ENCODE measurements at places on chromosomes 6 and 20.

GRCh38 chr20:59124296-59125029 lies 39.2 kb upstream of the ZNF831 start:
- DNase-seq = no peak

DNA sequence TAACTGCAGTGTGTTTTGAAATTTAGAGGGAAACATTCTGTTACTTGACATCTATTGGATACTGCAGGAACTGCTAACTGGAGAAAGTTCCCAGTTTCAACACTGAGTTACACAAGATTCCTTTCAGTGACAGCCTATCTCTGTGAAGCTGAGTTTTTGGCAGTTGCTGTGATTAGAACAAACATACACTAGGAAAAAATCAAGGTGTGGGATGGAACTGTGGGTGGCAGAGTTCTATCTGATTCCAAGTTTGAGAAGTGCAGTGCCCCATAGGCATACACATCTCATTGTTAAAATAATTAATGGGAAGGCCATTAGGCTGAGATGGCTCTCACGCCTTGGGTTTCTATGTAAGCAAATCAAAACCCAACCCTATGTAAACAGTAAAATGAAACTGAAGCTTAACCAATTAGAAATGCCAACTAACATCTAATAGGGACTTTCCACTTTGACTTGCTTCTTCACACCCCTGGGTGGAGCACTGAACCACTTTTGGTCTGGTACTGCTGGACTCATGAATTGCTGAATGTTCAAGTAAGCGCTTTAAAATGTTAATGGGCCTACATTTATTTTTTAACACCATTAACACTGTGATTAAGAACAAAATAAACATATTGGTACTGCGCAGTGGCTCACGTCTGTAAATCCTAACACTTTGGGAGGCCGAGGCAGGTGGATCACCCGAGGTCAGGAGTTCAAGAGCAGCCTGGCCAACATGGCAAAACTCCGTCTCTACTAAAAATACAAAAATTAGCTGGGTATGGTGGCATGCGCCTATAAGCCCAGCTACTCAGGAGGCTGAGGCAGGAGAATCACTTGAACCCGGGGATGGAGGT lies 55.2 kb upstream of the TBC1D7 start:
- DNase-seq = no peak

- no peak for DNase-seq
Observed at GRCh38 chr6:42929821-42930360, 611 bp downstream of the CNPY3 start.

DNA sequence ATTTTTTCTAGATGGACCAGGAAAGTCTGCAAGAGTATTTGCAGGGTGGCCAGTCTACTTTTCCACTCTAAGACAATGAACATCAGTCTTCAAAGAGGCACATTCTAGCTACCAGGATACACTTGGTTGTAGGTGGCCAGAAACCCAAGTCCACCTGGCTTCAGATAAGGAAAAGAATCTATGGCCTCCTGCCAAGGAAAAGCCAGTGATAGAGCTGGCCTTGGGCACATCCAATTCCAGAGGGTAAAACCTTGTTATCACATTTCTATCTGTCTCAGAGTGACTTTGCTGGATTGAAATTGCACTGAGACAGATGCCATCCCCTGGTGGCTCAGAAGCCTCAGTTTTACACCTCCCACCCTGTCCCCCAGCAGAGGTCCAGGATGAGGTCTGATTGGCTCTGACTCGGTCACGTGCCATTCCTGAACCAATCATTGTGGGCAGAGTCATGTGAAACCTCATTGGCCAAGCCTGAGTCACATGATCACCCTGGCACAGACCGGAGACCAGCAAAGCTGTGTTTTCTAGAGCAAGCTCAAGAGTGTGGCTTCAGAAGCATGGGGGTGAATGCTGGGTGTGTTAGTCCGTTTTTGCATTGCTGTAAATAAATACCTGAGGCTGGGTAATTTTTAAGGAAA lies 497.4 kb upstream of the SULF2 start:
- DNase-seq = no peak

GRCh38 chr20:41900201-41900691 lies 282.1 kb upstream of the CHD6 start:
- DNase-seq = peak; percentile 28

- DNase-seq = no peak
Observed at GRCh38 chr20:5214826-5215225, 88.0 kb downstream of the CDS2 start.

GRCh38 chr20:420166-420620 lies 12.1 kb downstream of the RBCK1 start:
- DNase-seq = no peak

DNA sequence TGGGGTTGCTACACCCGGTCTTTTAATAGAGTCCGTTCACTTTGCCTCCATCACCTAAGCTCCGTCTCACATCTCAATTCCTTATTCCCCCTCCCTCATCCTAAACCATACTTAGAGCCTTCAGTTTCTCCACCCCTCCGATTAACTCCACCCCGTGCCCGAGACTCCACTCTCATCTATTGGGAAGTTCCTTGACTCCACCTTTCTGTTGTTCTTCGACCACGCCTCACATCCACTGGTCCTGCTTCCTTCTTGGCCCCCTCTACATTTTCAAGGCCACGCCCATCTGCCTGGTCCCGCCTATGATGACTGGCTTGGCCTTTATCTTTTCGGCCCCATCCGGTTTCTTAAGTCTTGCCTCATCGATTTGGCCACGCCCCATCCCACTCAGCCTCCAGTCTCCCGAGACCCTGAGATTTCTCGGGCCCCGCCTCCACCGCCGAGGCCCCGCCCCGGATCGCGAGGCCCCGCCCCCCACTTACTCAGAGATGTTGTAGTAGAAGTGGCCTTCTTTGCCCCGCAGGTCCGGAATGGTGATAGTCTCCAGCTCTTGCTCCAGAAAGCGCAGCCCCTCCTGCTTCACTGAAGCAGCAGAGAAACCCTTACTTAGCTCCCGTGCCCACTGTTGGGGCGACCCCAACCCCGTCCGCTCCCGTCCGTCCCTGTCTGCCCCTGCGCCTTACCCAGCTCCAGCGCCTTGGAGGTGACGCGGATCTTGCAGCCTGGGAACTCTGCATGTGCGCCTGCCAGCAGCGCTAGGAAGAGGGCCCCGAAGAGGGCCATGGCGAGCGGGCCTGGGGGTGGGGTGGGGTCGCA lies 1.1 kb downstream of the PLTP start:
- peak; percentile 96 for DNase-seq

DNA sequence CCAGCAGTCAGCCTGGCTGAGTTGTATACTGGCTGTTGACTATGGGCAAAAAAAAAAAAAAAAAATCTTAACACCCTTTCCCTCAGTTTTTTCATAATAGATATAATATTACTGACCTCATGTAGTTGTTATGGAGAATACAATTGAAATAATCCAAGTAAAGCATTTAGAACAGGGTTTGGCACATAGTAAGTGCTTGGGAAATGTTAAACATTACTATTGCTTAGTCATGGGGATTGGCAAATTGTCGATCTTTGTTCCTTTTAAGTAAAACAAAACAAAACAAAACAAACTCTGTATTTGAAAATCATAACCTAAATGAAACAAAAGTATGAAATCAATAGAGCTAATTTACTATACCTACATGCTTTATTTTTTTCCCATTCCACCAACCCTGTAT lies 458.4 kb downstream of the GRIK2 start:
- no peak for DNase-seq

GRCh38 chr20:39398656-39399055 lies 436.5 kb downstream of the DHX35 start:
- DNase-seq = no peak

DNA sequence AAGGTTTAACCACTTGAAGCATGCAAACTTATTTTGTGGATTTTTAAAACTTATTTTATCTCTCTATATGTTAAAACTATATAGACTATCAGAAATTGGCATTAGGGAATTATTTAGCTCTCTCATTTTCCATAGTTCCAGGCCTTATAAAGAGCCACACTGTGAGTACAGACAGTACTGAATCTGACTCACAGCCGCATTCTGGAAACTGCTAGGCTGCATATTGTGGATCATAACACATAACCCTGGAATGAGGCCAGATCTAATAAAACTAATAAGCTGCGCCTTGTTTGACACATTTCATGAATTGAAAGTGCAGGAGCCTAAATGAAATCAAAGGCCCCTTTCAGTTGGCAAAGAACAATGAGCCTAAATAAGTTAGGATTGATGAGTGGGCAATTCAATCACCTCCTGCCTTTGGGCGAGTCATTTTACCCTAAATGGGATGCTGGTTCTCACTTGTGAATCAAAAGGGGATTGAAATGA lies 308.4 kb downstream of the PACRG start:
- no peak for DNase-seq

GRCh38 chr20:34052414-34052813 lies 58.7 kb downstream of the RALY start:
- no peak for DNase-seq

GRCh38 chr20:48702455-48702913 lies 125.3 kb downstream of the PREX1 start:
- no peak for DNase-seq

DNA sequence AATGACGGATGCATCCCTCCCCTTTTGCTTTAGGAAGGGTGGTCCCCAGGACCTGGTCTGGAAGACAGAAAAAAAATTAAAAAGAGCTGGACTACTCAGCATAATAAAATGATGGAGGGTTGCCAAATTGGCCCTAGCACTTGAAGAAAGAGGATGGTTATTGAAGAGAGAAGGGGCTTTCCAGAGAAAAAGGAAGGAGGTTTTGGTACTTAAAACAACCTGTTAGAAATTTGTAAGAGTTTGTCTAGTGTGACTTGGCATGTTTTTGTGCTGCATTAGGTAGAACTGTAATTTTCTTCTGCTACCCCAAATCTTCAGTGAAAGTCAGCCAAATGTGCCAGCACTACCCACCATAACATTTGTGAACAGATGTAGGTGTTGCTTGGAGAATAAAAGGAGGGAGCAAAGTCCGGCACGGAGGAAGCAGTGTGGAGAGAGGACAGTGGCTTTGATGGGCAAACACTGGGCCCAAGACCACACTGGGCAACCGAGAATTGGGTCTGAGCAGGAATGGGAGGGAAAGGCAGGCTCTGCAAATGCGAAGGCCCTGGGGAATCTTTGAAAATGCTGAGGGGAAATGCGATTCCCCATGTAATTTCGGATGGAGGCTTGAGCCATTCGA lies 160.9 kb downstream of the QRSL1 start:
- DNase-seq = no peak

DNA sequence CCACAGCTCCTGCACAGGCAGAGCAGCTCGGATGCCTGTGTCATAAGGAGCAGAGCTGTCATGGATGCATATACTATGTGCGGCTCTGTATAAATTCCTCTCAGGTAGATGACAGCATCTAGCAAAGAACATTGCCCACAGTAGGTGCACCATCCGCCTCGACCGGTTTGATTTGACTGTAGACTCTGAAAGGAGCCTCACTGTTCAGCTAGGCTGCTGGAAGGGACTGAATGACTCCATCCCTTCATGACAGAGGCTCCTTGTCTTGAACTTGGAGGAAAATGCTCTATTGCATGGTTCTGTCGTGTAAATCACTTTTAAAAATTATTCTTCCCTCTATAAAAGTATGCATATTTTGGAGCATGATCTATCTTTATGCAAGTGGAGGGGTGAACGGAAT lies 128.8 kb upstream of the QKI start:
- no peak for DNase-seq

GRCh38 chr20:2585811-2586210 lies 49.4 kb downstream of the TMC2 start:
- no peak for DNase-seq

- no peak for DNase-seq
Observed at GRCh38 chr20:44509762-44510161, 12.1 kb downstream of the SERINC3 start.

GRCh38 chr6:7561153-7561964 lies 19.9 kb downstream of the DSP start:
- peak; percentile 63 for DNase-seq

DNA sequence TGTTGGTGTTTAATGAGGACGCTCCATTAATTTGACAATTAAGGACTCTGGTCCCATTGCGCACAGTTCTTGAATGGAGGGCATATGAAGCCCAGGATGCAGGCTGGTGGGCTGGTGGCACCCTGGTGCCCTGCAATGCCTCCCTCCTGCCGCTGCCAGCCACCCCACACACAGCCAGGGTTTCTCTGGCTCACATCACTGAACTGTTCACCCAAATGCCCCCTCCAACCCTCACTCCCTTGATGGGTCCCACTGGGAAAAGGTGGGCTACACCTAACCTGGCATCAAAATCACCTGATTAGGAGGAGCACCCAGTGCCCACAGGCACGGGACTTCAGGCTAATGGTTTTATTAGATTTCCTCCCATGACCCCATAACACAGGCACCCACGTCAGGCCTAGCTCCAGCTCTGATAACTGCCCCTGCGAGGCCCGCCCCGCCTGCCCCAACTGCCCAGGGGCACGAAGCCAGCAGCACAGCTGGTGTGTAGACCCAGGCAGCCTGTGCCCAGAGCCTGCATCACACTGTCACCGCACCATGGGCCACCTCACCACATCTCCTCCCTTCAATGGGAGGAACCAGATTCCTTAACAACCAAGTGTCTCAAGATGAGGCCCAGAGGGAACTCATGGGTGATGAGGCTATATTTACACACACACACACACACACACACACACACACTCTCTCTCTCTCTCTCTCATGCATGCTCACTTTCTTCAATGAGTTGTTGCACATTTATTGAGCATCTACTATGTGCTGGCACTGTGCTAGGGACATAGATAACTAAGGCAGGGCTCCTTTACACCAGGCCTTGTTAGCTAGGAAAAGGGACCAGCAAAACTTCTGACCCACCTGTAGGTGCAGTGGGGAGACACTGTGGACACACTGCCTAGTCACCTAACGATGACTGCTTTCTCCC lies 107.3 kb downstream of the NOL4L start:
- DNase-seq = no peak

DNA sequence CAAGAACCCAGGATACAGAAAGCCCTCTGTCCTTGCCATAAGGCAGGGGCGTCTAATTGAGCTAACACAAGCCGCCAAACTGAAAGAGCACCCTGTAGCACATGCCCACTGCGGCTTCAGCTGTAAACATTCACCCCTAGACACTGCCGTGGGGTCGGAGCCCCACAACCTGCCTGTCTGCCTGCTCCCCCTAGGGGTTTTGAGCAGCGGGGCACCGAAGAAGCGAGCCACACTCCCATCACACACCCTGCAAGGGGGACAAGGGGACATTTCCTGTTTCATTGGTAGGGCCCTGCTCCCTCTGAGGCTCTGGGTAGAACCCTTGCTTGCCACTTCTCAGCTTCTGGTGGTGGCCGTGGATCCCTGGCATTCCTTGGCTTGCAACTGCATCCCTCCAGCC lies 45.2 kb upstream of the BCLAF1 start:
- DNase-seq = no peak

GRCh38 chr20:17612992-17613327 lies 43.1 kb downstream of the DSTN start:
- DNase-seq = no peak

GRCh38 chr20:44690781-44691423 lies 24.3 kb upstream of the CCN5 start:
- no peak for DNase-seq

- no peak for DNase-seq
Observed at GRCh38 chr20:50089140-50089786, 23.7 kb downstream of the UBE2V1 start.

GRCh38 chr20:62953839-62954703 lies 1.6 kb downstream of the SLC17A9 start:
- DNase-seq = peak; percentile 85

- no peak for DNase-seq
Observed at GRCh38 chr20:341682-342081, 5.2 kb upstream of the NRSN2 start.
